SJCRH30 (cell line): ENCODE measurements at places on chromosomes 2 and 18.

DNA sequence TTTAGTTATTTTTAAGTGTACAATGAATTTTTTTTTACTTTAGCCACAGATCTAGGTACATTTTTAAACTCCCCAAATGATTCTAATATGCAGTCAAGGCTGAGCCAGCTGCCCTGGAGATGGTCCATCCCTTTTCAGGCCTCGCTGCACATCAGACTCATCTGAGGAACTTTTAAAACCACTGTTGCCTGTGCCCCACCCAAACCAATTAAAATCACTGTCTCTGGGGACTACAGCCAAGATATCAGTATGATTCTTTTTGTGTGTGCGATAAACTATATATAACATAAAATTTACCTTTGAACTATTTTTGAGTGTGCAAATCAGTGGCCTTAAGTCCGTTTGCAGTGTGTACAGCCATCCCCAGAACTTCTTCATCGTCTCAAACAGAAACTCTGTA is 9.1 kb upstream of the MALT1 start:
- no peak for DNase-seq

GRCh38 chr18:62606106-62606505 is 83.3 kb downstream of the ZCCHC2 start:
- DNase-seq, result no peak

- no peak for DNase-seq
Observed at GRCh38 chr2:16948053-16948452, 282.4 kb upstream of the CYRIA start.

- no peak for DNase-seq
Observed at GRCh38 chr2:151878655-151879563, 50.7 kb upstream of the ARL5A start.

DNA sequence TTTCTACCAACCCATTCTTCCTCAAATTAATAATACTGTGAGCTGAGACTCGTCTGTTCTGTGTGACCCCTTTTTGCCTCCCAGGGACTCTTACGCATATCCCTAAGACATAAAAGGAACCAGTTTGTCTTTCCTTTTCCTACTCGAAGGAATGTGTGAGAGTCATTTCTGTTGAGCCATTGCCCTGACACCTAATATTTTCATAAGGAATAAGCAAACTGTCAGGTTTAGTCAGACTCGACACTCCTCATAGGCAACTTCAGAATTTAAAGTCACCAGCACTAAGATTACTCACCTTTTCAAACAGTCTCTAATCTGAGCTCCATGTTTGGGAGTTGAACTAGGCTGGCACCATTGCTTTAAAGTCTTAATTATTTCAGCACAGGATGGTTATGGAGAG is 305.5 kb downstream of the IKZF2 start:
- DNase-seq, result no peak

DNA sequence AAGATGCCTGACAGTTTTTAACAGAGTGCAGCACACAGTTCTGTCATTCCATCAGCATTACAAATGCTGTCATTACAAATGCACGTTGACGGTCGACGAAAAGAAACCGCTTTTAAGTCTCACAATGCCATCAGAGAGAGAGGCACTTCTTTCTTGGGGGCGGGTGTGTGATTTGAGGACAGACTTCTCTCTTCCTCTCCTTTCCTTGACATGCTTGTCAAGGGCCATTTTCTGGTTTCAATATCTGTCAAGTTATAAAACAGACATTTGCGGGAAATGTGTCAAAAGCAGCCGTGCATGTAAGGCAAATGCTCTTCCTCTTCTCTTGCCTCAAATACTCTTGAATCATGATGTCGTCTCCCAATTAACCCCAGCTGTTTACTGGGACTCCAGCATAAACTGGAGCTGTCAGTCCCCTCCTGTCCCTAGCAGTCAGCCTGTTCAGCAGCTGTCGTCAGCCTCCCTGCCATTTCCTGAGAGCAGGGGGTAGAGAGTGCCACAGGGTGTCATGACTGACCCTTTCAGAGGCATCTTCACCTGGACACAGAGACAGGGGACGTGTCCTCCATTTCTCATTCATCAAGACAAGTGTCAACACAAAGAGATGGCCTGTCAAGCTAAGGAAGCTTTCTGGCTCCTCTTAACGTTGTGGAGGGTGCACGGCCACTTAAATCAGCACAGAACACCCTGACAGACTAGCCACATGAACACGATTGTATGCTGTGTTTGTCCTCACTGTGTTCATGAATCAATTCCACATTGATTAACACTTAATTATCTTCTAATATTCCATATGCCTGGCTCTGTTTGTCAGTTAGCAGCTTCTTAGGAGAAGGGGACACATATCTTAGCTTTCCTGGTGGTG is 305.4 kb upstream of the RAB6C start:
- no peak for DNase-seq

GRCh38 chr18:28159055-28159454 is 17.9 kb downstream of the CDH2 start:
- DNase-seq, result no peak

GRCh38 chr2:24853996-24854395 is 60.8 kb downstream of the CENPO start:
- DNase-seq, result no peak

GRCh38 chr18:60196836-60197606 is 175.6 kb downstream of the MC4R start:
- DNase-seq, result no peak

DNA sequence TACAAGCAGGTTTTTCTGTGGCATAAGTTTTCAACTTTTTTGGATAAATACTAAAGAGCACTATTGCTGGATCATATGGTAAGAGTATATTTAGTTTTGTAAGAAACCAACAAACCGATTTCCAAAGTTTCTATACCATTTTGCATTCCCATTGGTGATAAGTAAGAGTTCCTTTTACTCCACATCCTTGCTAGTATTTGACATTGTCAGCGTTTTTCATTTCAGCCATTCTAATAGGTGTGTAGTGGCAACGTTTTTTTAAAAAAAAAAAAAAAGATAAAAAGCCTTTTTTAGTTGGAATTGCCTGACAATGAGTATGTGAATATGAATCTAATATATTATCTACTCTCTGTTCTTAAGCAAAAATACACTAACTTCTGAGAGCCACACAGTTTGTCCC is 185.9 kb downstream of the AGPS start:
- DNase-seq, result no peak

DNA sequence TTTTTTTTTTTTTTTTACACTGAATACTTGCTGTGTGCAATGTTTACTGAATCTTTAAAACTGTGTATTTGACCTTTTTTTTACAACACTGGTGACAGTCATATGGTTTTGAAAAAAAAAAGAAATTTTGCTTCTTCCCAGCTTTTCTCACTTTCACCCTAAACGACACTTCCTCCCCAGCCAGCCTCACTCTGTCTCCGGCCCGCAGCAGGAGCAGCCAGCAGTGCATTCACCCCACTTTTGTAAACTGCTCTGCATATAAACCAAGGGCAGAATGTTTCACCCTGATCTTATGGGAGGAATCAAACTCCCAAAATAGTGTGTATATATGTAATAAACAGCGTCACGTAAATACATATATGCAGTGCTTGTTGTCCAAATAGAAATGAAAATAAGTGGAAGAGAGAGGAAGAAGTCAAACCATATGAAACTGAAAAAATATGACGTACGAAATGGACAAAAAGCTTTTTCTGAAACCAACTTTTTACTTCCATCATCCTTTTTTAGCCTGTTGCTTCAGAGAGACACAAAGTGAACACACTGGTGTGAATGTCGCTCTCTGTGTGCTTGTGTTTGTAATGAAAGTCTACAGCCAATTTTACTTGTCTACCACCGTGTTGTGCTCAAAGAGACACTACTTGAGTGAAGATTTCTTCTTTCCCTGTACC is 54.2 kb downstream of the ZCCHC2 start:
- no peak for DNase-seq

GRCh38 chr2:43007901-43008300 is 215.5 kb upstream of the HAAO start:
- DNase-seq, result no peak

DNA sequence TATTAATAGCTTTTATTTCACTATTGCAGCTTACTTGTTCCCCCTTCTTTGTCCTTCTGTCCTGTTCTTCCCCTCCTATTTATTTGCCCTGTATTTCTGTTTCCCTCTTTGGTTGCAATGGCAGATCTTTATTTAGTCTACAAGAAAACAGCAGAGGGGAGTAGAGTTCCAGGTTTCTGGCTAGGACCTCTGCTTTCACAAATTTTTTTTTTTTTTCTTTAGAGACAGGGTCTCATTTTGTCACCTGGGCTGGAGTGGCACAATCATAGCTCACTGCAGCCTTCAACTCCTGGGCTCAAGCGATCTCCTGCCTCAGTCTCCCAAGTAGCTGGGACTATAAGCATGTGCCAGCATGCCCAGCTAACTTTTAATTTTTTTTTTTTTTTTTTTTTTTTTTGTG is 188.1 kb upstream of the SPRED2 start:
- no peak for DNase-seq

DNA sequence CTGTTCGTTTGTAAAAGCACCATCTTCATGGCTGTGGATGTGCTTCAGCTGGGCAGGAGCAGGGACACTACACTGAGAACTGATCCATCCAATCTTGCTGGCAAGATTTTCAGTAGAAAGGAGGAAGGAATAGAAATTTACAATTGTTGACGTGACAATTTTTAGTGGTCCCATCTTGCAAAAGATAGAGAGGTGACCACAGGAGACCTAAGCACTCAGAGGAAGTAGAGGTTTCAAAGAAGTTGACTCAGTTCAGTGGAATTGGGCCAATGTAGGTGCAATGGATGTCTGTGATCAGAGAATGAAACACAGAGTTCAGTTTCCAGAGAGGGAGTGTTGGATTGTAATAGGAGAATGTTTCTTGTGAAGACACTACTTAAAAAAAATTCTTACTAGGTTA is 1.4 kb downstream of the UGT1A5 start:
- DNase-seq, result no peak

- no peak for DNase-seq
Observed at GRCh38 chr2:127913808-127914457, 28.2 kb upstream of the AMMECR1L start.

GRCh38 chr18:2905854-2906703 is 59.3 kb downstream of the EMILIN2 start:
- DNase-seq, result no peak

DNA sequence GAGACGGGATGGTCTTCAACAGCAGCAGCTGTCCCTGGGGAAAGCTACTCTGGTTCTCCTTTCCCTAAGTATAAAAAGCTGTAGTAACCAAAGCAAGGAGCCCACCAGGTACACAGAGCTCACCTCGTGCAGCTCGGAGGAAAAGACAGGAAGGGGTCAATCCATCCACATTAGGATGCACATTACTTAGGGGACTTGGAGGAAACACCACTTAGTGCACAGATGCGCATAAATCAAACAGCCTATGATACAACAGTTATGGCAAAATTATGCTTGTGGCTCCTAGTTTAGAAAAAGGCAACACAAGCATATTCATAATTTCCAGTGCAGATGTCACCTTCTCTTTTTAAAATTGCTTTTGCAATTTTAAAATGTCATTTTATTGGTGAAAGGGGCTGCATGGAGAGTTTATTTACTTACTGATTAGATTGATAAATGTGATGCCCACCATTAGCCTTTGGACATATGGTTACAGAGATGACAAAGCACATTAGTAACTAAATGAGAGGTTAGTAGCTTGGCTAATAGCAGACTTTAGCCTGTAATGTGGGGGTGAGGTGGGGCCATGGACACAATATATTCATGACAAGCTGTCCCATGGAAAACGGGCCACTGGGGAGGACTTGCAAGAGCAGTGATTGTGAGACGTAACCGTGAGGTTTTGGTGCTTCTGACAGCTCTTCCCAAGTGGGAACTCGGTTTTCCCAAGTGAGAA is 199.8 kb downstream of the MYT1L start:
- no peak for DNase-seq

DNA sequence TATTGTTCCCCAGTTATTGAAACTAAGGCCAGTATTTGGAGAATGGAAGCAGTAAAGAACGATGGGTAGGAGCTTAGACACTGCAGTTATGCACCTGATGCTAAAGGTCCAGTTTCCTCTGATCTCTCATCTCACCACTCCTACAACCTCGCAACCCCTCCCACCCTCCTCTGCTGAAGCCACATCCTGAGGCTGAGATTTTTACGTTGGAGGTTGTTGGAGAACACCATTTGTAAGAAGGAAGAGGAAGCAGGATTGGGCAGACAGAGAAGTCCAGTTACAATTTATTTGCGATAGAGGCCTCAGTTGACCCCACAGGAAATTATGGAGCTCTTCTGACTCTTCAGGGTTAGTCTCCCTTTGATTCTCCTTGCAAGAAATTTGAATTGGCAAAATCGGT is 54.3 kb upstream of the NDUFV2 start:
- no peak for DNase-seq

DNA sequence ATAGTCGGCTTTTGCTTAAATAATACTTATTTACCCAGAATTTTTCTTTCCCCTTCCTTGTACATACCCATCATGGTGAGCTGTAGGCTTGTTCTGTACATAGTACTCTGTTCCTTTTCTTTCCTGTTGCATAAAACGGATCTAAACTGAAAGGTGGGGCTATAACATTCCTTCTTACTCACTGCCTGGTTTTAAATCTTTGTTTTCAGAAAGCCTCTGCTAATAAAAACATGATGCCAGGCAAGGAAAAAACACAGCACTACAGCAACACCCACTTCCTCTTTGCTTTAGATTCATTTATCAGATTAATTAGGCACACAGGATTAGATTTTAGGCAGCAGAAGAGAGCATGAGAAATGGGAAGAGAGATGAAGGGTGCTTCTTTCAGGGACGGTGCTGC is 19.6 kb upstream of the STON1 start:
- no peak for DNase-seq

DNA sequence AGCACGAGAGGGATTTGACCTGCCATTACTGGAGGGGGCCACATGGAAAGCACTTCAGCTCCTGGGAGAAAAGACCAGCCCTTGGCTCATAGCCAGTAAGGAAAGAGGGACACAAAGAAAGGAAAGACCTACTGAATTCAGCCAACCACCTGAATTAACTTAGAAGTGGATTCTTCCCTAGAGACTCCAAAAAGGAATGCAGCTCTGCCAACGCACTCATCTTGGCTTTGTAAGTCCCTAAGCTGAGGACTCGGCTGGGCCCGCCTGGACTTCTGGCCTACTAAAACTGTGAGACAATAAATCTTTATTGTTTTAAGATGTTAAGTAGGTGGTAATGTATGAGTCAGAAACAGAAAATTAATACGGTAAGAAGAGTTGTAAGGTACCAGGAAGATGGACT is 11.5 kb downstream of the ATF2 start:
- DNase-seq, result no peak

- no peak for DNase-seq
Observed at GRCh38 chr18:79634186-79634585, 45.4 kb upstream of the CTDP1 start.

DNA sequence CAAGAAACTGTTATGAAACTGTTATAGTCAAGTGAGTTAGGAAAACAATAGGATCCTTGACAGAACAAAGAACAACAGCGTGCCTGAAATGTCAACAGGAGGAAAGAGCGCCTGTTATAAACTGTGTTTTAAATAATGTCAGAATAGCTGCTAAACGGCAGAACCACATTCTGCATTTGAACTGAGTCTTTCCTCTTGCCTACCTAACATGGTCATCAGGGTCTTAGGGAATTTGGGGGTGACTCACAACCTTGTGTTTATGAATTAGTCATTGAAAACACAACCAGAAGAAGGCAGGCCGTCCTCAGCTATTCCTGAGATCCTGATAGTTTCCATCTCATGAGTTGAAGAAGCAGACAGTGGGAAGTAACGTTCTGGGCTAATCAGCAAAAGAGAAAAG is 222.0 kb upstream of the FN1 start:
- DNase-seq, result no peak
